Activated naive CD8-positive, alpha-beta T cell treated with anti-CD3 and anti-CD28 coated beads, Interleukin-2, amount 50 U/mL, for 24 hours (primary cell): ENCODE measurements at places on chromosomes 16 and 17.

GRCh38 chr16:18803569-18804462 lies 2.5 kb upstream of the ARL6IP1 start:
- H3K27ac ChIP-seq = peak overlapping the region; percentile 90
- peaks cover 2% of the 10 kb centered on the region for H3K27me3 ChIP-seq
- peak overlapping the region; percentile 64 for H3K4me3 ChIP-seq
- peaks cover 57% of the 10 kb centered on the region for H3K4me1 ChIP-seq

DNA sequence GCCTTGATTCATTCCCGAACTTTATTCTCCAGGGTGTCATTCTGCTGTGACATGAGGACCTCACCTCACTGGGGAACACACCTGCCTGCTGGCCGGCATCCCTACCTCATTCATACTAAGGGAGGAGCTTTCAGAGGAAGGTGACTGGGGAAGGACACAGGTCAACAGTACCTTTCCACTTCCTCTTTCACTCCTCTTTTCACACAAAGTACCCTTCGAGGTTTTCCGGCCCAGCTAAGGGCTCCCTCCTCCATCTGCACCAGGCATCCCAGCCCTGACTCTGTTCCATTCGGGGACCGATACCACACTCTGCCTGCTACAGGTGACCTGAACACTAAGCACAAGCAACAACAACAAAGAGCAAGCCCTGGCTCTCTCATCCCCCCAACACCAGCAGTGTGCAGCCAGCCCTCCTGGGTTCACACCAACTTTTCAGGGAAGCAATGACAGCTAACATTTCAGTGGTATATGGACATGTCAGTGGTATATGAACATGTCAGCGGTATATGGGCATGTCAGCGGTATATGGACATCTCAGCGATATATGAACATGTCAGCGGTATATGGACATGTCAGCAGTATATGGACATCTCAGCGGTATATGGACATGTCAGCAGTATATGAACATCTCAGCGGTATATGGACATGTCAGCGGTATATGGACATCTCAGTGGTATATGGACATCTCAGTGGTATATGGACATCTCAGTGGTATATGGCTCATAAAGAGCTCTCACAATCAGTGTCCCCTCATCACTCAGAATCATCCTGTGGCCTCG lies 16.0 kb downstream of the TRIM25 start:
- no peak overlapping the region for H3K27ac ChIP-seq
- peaks cover 2% of the 10 kb centered on the region for H3K4me1 ChIP-seq
- no peak overlapping the region for H3K4me3 ChIP-seq
- H3K27me3 ChIP-seq = no peaks in the 10 kb centered on the region
- DNase-seq = no peak

GRCh38 chr17:49216953-49217650 lies 6.6 kb downstream of the ABI3 start:
- H3K27ac ChIP-seq = peak overlapping the region; percentile 50
- H3K27me3 ChIP-seq = no peaks in the 10 kb centered on the region
- DNase-seq = no peak
- peak overlapping the region; percentile 43 for H3K4me3 ChIP-seq

- peak; percentile 23 for DNase-seq
- H3K27ac ChIP-seq = no peak overlapping the region
- H3K27me3 ChIP-seq = no peaks in the 10 kb centered on the region
- H3K4me1 ChIP-seq = peaks cover 3% of the 10 kb centered on the region
- H3K4me3 ChIP-seq = no peak overlapping the region
- H3K36me3 ChIP-seq = peaks cover 19% of the 10 kb centered on the region
Observed at GRCh38 chr17:1060991-1061390, 64.1 kb downstream of the TIMM22 start.
